ENCODE measurements at places on chromosomes 7 and 10.

GRCh38 chr7:1709281-1709680, 39.2 kb downstream of the ELFN1 start:
- DNase-seq, result no peak

DNA sequence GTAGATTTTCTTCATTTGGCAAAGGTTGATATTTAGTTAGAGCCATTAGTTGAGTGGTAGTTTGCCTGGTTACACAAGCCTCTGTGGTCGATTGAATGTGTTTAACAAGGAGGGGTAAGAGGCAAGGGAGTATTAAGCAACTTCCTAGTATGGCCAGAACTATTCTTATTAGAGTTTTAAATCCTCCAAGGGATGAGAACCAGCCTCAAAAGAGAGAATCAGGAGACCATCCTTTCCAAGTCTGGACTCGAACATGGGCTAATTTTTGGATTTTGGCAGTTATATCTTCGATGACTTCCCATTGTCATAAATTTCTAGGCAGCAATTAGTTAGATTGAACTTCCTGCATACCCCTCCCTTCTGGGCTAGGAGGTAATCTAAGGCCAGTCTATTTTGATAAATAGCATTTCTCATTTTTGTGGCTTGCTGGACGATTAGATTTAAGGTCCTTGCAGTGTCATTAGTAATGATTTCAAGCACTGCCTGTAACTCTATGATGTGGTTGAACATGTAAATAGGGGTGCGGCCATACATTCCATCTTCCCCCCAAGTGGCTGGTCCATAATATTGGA, 219.5 kb upstream of the KCND2 start:
- DNase-seq, result no peak

GRCh38 chr7:26001662-26002244, 150.2 kb upstream of the NFE2L3 start:
- DNase-seq, result no peak

GRCh38 chr10:24009736-24010135, 199.2 kb upstream of the KIAA1217 start:
- no peak for DNase-seq

- DNase-seq, result no peak
These were observed 5.3 kb upstream of the ACTR3B start for GRCh38 chr7:152754075-152754730.

DNA sequence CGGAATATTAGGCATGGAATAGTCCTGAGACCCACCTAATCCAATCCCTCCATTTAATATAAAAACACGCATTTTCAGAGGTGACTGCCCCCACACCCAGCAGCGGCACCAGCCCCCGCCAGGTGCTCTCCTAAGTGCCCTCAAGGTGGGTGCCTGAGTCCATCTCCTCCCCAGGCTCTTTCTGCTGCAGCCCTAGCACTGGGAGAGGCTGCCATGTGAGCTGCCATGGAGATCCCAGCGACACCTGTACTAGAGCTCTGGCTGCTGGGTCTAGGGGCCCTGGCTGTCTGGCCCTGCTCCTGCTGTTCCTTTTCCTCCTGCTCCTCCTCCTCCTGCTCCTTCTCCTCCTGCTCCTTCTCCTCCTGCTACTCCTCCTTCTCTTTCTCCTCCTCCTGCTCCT, 191.1 kb upstream of the BMPER start:
- no peak for DNase-seq

DNA sequence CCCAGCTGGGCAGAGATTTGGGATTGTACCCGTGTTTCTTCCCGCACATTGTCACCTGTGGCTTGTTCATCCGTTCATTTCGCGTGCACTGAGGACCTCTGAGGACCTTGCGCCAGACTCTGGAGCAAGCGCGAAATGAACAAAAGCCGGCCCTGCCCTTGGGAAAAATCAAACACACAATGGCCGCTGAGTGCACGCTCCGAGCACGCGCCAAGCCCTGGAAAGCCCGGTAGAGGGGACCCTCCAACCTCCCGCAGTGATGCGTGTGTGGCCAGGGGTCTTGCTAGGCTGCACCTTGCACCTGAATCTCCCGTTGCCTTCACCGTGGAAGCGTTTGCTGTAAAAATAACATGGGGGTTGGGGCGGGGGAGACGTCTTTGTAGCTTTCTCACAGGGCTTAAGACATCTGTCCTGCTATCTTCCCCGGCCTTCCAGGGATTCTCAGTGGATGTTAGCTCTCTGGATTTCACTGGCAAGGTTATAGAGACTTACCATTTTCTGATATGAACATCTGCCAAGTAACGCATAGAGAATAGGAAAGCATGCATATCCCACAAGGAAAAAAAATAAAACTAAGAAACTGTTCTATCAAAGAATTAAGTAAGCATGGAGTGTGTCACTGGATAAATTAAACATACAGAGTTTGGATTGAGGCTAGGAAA, 37.3 kb downstream of the ZNF777 start:
- no peak for DNase-seq

DNA sequence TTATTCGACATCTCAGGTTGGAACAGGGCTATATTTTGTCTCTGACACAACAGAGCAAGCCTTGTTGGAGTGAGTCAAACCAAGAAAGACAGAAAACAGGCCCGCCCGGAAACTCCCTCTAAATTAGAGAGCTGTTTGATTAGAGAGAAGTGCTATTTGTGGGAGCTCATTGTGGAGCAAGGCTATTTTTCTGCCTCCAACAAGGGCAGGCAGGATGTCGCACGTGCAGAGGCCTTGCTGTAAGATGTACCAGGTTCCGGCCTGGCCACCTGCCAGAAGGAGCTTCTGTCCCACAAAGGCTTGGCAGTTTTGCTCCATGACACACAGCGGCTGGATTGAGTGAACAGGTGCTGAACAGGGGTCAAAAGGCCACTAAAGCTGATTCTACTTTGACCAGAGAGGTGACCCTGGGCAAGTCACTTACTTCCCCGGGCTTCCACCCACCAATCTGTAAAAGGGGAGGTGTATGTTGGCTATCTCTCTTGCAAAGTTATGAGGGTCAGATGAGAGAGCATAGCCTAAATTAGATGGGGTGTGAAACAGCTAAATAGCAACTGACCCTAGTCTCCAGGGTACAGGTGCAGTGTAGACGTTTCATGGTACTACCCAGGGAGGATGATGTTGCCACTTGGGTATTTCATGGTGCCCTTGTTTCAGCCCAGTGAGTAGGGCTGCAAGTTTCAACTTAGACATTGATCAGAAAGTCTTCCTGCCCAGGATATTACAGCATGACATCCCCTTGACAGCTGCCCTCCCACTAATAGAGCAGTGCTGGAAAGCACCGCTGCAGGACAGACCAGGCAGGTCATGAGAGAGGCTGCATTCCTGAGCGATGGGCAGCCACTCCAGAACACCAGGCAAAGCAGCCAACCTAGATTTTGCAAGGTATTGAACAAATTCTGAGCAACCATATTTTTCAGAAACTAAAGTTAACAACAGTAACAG, 62.0 kb downstream of the VSTM4 start:
- no peak for DNase-seq

DNA sequence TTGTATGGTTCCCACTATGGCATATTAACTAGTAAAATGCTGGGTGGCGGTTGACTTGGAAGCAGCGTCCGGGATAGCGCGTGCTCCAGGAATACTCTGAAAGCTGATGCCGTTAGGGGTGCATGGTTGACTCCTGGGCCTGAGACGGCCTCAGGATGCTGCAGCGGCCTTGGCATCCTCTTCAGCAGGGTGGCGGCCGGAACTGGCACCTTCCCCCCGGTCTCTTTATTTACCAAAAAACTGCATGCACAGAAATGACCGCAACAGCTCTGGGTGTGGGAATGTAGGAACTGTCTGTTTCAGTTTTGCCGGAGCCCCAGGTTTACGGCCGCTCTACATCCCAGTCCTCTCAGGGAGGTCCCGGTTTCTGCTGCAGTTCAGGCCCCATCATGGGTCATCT, 28.8 kb downstream of the PFKP start:
- DNase-seq, result no peak

GRCh38 chr7:142812437-142813215, 41.9 kb downstream of the PRSS2 start:
- DNase-seq, result no peak

DNA sequence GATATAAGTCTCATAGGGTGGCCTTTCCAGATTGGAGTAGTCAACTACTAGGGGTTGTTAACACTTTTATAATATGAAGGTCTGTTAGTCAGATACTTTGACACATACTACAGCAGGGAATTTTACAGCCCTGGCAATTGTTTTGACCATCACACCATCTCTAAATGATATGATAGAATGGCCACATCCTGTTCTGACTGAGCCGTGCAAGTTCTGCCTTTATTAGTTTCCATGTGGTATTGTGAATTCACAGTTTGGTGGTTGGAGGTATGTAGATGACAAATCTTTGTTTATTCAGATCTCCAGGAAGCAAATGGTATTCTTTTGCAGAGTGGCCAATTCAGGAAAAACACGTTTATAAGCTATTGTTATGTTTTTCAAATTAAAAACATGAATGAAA, 83.0 kb downstream of the NRG3 start:
- no peak for DNase-seq

- no peak for DNase-seq
These were observed 46.0 kb upstream of the OPTN start for GRCh38 chr10:13053794-13054462.

- DNase-seq, result no peak
These were observed 30.7 kb downstream of the ST8SIA6 start for GRCh38 chr10:17423632-17424186.

- DNase-seq, result no peak
These were observed 65.2 kb downstream of the BMPER start for GRCh38 chr7:33970536-33970935.

- no peak for DNase-seq
These were observed 115.8 kb upstream of the TCERG1L start for GRCh38 chr10:131427281-131427680.

DNA sequence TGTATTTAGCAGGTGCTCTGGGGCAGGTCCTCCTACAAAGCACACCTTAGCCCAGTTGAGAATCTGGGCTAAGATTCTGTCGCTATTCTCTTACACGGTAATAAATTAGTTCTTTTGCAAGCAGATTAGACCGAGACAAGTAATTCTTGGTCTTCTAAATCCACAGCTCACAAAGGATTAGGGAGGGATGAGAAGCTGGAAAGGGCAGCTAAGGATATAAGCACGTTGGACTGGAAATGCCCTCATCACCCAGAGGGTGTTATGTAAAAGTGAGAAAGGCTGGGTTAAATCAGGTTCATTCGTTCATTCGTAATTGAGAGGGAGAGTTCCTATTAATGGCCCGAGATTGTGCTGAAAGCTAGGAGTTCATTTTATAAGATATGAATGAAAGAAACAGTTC, 41.8 kb downstream of the PFKFB3 start:
- DNase-seq, result no peak

DNA sequence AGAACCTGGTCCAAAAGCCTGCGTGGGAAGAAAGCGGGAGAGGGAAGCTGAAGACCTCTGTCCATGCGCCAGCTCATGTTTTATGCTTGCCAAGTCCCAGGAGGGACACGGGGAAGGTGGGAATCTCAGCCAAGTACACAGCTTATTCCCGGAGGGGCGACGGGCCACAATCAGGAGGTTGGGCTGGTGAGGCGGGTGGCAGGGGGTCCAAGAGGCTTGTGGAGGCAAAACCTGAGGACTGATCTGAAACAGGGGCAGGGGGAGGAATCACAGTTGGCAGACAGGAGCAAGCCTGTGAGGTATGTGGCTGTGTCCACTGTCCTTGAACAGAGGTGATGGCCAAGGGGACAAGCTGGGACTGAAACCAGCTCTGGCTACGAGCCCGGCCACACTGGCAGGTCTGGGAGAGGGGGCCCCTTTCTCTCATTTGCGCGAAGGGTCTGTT, 38.0 kb upstream of the LEP start:
- DNase-seq, result no peak

DNA sequence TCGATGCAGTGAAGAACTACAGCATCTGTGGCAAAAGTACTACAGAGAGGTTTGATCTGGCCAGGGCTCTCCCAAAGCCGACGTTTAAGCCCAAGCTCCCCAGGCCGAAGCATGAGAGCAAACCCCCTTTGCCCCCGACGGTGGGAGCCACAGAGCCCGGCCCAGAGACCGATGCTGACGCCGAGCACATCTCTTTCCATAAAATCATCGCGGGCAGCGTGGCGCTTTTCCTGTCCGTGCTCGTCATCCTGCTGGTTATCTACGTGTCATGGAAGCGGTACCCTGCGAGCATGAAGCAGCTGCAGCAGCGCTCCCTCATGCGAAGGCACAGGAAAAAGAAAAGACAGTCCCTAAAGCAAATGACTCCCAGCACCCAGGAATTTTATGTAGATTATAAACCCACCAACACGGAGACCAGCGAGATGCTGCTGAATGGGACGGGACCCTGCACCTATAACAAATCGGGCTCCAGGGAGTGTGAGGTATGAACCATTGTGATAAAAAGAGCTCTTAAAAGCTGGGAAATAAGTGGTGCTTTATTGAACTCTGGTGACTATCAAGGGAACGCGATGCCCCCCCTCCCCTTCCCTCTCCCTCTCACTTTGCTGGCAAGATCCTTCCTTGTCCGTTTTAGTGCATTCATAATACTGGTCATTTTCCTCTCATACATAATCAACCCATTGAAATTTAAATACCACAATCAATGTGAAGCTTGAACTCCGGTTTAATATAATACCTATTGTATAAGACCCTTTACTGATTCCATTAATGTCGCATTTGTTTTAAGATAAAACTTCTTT, 2.3 kb downstream of the LRRTM3 start:
- no peak for DNase-seq

DNA sequence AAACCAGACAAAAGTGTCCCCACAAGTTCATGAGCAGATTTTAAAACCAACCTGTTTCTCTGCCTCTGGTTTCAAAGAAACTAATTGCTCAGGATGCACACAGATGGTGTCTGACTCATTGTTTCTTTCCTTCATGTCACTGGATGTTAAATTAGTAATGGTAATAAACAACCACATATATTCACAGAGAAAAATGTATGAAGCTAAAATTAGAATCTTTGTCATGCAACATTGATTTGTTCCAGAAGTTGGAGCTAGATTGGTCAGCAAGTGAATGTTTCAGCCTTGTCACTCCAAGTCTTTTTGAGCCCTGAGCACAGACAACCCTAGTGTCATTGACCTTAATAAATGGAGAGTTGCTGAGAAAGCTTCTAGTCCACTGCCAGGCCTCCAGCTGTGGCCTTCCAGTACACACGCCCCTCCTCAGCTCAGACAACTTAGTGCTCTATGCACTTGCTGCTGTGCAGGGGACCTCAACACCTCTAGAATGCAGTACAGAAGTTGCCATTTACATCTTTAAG, 175.9 kb downstream of the CCDC71L start:
- DNase-seq, result no peak

GRCh38 chr10:98242823-98243222, 25.2 kb downstream of the LOXL4 start:
- DNase-seq, result no peak

- no peak for DNase-seq
These were observed 201.8 kb upstream of the ZMIZ1 start for GRCh38 chr10:78866731-78867554.

DNA sequence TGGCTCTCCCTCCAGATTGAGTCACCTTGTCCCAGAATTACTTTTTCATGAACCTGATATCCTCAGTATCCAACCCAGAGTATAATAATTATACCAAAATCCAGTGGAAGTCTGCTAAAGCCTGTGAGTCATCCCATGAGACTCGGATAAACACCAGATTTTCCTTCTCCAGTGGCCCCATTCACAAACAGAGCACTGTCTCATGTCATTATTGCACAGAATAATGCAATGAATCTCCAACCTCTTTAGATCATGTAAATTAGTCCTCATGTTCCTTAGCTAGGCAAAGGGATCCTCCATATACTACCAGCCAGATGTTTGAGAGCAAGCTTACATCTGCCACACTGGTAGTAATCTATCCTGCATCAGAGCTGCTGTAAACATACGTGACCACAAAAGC, 89.0 kb downstream of the AMPH start:
- no peak for DNase-seq

All from stimulated activated CD4-positive, alpha-beta T cell treated with anti-CD3 and anti-CD28 coated beads, Interleukin-4, amount 100 ng/mL, for 1 hour (primary cell).